ENCODE measurements at places on chromosomes 11 and 22.

GRCh38 chr11:65810046-65810868 is 23.4 kb downstream of the OVOL1 start:
- no peak for DNase-seq

- no peak for DNase-seq
These were observed 19.2 kb downstream of the EIF3M start for GRCh38 chr11:32602657-32603415.

DNA sequence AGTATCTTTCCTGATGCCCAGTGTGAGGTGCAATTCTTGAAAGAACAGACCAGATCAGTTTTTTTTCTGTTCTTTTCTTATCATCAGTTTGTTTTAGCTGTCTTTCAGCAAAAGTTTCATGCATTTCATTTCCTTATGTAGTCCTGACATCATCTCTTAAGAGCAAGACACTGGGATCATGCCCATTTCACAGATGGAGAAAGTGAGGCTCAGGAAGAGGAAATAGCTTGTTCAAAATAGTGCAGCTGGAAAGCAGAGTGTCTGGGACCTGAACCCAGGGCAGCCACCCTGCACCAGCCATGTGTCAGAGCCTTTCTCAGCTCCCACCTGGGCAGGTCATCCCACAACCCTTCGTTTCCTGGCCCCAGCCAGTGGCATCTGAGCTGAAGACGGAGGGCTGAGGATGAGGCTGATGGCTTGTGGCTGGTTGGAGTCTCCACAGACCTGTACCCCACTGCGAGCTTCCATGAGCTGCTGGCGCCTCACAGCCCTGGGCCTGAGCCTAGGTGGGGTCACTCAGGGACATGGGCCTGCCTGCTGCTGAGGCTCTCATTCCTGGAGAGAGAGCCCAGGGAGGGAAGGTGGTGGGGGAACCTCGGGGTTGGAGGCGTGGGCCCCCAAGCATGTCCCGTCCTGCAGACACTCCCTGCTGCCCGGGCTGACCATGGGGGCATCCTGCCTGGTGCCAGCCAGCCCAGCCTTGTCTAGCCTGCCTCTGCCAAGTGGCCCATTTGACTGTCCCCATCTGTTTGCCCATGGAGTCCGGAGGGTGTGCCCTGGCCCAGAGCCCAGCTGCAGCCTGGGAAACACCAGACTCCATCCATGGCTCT is 61.8 kb downstream of the SMIM38 start:
- DNase-seq: no peak

DNA sequence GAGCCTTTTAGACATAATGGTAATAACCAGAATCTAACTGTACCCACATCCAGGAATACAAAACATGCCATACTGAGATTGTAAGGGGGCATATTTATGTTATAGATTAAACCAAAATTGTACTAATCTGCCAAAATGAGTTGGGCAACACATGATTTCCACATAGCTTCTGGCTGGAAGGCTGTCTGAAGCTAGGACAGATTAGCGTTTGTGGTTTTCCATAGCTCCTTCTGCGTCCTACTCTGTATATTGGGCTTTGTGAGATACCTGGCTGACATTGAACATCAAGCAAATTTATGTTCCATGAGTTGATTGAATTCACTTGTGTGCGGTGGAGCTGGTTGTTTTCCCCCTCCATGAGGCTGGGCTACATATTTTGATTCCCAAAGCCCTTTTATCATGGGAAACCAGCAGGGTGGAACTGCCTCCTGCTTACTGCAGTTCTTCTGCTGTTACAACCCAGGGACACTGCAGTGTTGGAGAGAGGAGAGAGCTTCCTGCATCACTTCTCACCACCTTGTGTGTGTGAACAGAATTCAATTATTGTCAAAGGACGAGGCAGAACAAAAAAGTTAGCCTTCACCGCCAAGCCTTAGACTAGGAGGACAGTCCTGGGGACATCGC is 114.9 kb downstream of the C11orf91 start:
- no peak for DNase-seq

DNA sequence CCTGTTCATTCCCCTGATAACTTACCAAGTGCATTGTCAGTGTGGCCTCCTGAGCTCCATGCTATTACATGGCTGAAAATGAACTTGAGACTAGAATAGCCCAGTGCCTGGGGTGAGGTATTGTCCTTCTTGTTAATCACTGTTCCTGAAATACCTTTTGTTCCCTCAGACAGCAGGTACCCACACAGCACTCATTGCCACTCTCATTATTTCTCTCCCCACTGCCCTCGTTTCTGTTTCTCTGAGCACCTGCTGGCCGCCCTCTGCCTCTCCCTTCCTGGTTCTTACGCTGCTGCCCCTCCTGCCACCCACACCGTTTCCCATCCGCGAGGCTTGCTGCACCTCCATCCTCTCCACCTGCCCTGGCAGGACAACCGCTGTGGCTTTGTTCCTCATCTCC is 36.9 kb upstream of the RAB1B start:
- DNase-seq: no peak

DNA sequence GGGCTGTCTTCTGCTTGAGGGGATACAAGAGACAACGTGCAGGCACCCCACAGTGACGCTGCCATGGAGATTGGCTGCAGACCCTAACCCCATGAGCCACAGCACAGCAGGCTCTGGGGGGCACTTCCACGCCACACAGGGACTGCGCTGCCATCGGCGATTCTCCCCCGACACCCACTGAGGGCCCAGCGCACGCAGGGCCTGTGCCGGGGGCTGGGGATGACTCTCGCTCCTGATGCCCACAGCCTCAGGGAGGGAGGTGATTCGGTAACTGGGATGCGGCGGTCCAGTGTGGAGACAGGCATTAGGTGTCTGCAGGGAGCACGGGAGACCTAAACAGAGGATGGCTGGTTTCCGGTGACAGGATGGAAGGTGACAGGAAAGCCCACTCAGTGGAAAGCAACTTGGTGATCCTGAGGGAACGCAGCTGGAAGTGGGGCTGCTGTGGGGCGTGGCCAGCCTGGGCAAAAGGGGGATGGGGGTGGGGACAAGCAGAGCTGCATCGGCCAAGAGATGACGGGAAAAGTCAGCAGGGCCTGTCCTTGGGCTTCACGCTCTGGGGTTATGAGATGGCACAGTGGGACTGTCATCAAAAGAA is 37.7 kb downstream of the EFCAB6 start:
- no peak for DNase-seq

DNA sequence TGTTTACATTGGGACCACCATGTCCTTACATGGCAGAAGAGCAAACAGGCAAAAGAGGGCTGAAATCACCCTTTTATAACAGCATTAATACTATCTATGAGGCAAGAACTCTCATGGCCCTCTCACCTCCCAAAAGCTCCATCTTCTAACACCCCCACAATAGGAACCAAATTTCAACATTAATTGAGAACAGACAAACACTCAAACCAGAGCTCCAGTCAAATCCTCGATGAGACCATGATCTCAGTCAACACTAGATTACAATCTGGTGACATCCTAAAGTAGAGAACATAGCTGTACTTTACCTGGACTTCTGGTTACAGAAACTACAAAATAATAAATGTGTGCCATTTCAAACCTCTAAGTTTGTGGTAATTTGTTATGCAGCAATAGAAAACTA is 25.1 kb downstream of the OR2AG2 start:
- no peak for DNase-seq

- no peak for DNase-seq
These were observed 383.7 kb downstream of the TMEM135 start for GRCh38 chr11:87421422-87421821.

DNA sequence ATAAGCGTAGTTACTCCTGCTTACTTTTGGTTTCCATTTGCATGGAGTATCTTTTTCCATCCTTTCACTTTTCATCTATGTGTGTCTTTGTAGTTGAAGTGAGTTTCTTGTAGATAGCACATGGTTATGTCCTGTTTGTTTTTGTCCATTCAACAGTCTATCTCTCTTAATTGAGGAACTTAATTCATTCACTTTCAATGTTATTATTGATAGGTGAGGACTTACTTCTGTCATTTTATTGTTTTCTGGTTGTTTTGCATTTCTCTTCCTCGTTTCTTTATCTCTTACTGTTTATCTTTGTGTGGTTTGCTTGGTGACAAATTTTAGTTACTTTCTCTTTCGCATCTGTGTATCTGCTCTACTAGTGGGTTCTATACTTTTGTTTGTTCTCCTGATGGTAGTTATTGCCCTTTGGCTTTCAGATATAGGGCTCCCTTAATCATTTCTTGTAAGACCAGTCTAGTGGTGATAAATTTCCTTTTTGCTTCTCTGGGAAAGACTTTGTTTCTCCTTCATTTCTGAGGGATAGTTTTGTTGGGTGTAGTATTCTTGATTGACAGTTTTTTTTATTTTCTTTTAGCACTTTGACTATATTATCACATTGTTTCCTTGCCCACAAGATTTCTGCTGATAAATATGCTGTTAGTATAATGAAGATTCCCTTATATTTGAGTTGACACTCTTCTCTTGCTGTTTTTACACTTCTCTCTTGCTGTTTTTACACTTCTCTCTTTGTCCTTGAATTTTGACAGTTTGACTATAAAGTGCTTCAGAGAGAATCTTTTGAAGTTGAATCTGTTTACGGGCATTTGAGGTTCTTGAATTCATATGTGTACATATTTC is 9.0 kb upstream of the RAG1 start:
- no peak for DNase-seq

GRCh38 chr11:113896156-113896879 is 8.3 kb upstream of the HTR3B start:
- DNase-seq: no peak

DNA sequence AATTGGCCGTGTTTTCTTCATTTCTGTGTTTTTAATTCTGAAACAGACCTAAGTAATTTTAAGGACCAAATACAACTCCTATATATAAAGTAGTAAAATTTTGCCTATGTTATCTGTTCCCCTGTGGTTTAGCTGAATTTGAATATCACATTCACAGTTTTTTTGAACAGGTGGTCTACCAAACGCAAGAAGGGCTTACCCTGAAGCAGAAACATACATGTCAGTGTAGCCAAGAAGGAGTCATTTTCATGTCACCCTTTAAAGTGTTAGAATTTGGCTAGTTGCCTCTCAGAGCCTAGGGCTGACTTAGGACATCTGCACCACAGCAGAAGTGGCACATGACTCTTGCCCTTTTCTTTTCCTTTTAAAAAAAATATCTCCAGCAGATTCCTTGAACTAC is 34.3 kb downstream of the MYBPC3 start:
- no peak for DNase-seq

- DNase-seq: no peak
These were observed 55.1 kb downstream of the TMPRSS5 start for GRCh38 chr11:113651023-113651422.

- DNase-seq: no peak
These were observed 71.7 kb downstream of the RPS6KA4 start for GRCh38 chr11:64430645-64431044.

DNA sequence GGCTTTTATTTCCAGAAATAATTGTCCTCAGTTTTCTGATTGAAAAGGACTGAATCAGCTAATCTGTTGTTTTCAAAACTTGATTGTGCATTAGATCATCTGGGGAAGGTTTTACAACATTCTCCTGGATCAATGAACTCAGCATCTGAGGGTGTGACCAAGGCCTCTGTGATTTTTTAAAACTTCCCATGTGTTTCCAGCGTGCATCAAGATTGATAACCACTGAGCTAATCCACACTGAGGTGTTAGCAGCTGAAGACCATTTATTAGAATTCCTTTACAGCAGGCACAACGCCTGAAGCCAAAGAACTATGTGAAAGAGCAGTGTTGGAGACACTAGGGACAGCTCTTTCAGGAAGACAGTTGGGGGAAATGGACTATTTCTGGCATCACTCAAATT is 10.2 kb downstream of the VSTM5 start:
- no peak for DNase-seq

DNA sequence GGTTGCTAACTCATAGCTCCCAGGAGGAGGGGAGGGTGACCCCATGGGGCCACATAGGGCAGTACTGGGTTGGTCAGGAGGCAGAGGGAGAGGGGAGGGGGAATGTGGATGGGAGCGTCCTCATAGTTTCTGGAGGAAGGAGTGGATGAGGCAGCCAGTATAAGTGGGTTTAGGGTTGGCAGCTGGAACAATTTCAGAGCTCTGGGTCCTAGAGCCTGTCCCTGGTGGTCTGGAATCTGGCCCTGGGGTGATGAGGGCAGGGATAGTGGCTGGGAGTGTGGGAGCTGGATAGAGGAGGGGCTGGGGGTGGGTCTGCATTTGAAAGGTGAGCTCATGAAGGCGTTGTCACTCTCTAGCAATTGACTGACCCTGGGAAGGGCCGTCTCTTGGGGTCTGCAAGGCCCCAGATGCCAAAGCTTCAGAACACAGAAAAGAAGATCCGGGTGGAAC is 5.3 kb upstream of the MRGPRG start:
- no peak for DNase-seq

- DNase-seq: no peak
These were observed 39.4 kb downstream of the SIK3 start for GRCh38 chr11:117058761-117059261.
